T-helper 17 cell (primary cell): ENCODE measurements at places on chromosomes 7 and 10.

- peaks cover 48% of the 10 kb centered on the region for H3K27me3 ChIP-seq
- peak; percentile 35 for DNase-seq
- H3K36me3 ChIP-seq: peaks cover 2% of the 10 kb centered on the region
- H3K27ac ChIP-seq: no peak overlapping the region
- H3K4me1 ChIP-seq: peaks cover 5% of the 10 kb centered on the region
These were observed 5.1 kb upstream of the ELFN1 start for GRCh38 chr7:1664711-1665548.

DNA sequence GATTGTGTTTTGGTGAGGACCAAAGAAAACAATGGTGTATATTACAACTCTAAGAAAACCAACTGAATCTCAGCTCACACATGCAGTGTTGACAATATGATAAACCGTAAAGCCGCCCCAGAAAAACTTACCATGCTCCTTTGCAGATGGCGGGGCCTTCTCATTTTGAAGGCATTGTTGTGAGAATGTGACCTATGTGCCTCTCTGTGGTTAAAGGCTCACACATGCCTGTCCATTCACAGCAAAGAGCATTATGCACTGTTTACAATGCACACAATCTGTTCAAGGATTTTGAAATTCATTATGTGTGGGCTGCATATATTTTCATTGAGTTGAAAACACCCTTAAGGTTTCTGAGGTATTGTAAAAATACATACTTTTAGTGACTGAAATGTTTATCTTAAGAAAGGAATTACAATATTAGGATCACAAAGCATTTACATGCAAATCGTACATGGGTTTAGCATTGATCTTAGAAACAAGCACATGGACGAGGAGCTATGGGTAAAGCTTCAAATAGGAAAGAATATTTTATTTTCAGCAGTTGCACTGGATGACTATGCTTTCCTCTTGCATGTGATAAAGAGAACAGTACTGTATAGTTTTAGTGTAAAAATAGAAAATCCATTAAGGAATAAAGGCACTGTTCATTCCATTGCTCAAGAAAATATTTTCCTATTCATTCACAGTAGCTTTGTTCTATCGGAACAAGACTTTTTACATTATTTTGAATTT, 334.3 kb downstream of the ARL4A start:
- H3K36me3 ChIP-seq: no peaks in the 10 kb centered on the region
- no peaks in the 10 kb centered on the region for H3K4me1 ChIP-seq
- H3K27ac ChIP-seq: no peak overlapping the region
- H3K4me3 ChIP-seq: no peak overlapping the region
- DNase-seq: no peak

GRCh38 chr10:45379891-45380540, 6.0 kb downstream of the ALOX5 start:
- peaks cover 25% of the 10 kb centered on the region for H3K4me1 ChIP-seq
- H3K4me3 ChIP-seq: no peak overlapping the region
- DNase-seq: no peak
- H3K27me3 ChIP-seq: no peaks in the 10 kb centered on the region

- no peaks in the 10 kb centered on the region for H3K4me1 ChIP-seq
- H3K36me3 ChIP-seq: no peaks in the 10 kb centered on the region
- H3K27ac ChIP-seq: no peak overlapping the region
- H3K27me3 ChIP-seq: peaks cover 40% of the 10 kb centered on the region
- no peak for DNase-seq
These were observed 105.0 kb downstream of the VIPR2 start for GRCh38 chr7:159039716-159040115.

- no peak overlapping the region for H3K27ac ChIP-seq
- peak; percentile 81 for DNase-seq
- H3K4me1 ChIP-seq: peaks cover 10% of the 10 kb centered on the region
- peak overlapping the region; percentile 2 for H3K4me3 ChIP-seq
- peaks cover 77% of the 10 kb centered on the region for H3K27me3 ChIP-seq
These were observed 45.7 kb upstream of the RBM33 start for GRCh38 chr7:155598810-155599210.

DNA sequence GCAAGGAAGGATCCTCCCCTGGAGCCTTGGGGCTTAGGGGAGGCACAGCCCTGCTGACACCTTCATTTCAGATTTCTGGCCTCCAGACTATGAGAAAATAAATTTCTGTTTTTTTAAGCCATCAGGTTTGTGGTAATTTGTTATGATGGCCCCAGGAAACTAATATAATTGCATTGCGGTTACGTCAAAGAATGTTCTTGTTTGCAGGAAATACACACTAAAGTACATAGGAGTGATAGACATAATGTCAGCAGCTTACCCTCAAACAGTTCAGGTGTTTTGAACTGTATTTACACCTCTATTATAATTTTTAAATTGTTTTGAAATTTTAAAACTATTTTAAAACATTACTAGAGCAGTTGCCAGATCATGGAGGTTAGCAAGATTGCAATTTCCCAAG, 12.6 kb upstream of the FHIP2A start:
- no peaks in the 10 kb centered on the region for H3K36me3 ChIP-seq
- peaks cover 20% of the 10 kb centered on the region for H3K4me1 ChIP-seq
- DNase-seq: no peak
- H3K27me3 ChIP-seq: no peaks in the 10 kb centered on the region
- no peak overlapping the region for H3K4me3 ChIP-seq

DNA sequence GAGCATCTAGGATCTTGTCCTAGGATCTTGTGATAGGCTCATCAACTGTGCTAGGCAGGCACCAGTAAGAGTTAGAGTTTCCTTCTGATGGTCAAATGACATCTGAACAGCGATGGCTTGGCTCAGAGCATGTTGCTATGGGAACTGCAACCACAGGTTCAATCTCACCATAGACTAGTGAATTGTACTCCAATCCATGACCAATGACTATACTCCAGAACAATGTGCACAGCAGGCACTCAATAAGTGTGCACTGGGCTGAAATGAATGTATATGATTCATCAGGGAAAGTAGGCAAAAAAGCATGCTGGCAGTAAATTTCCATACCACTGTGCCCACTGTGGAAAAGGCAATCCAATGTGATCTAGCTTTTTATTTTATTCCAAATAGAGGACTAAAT, 163.6 kb upstream of the HPS1 start:
- H3K36me3 ChIP-seq: no peaks in the 10 kb centered on the region
- no peaks in the 10 kb centered on the region for H3K4me1 ChIP-seq
- no peak for DNase-seq

- no peaks in the 10 kb centered on the region for H3K36me3 ChIP-seq
- no peak for DNase-seq
- H3K27me3 ChIP-seq: no peaks in the 10 kb centered on the region
- H3K4me1 ChIP-seq: no peaks in the 10 kb centered on the region
These were observed 56.6 kb downstream of the TWIST1 start for GRCh38 chr7:19060761-19061259.

- no peak overlapping the region for H3K4me3 ChIP-seq
- no peak overlapping the region for H3K27ac ChIP-seq
- H3K36me3 ChIP-seq: peaks cover 2% of the 10 kb centered on the region
- peaks cover 8% of the 10 kb centered on the region for H3K4me1 ChIP-seq
These were observed 371.6 kb downstream of the RPS24 start for GRCh38 chr10:78405231-78405630.

DNA sequence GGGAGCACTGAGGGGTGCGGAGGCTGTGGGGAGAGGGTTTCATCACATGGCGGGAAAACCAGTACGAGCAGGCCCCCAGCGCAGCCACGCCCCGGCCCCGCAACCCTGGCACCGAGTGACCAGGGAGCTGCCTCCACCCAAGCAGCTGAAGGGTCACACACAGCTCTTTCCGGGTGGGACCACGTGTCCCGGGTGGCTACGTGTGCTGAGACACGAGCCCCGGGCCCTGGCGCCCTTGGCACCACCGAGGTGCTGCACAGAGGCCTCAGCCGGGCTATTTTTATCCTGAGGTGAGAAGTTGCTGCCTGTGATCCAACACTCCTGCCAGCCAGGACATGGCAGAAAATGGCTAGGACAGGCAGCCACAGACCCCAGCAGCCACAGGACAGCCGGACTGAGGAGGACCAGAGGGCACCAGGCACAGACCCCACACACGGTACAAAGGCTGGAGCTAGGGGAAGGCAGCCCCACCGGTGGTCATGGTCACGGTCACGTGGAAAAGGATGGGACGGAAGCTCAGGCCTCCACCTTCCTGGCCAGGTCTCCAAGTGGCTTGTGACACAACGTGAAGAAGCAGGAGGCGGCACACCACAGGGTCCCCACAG, 223.7 kb downstream of the MAD1L1 start:
- H3K27ac ChIP-seq: no peak overlapping the region
- peak; percentile 8 for DNase-seq
- peaks cover 14% of the 10 kb centered on the region for H3K4me1 ChIP-seq
- H3K36me3 ChIP-seq: peaks cover 5% of the 10 kb centered on the region
- no peaks in the 10 kb centered on the region for H3K27me3 ChIP-seq

GRCh38 chr7:12637819-12638592, 49.4 kb upstream of the ARL4A start:
- peak overlapping the region; percentile 94 for H3K27ac ChIP-seq
- H3K36me3 ChIP-seq: no peaks in the 10 kb centered on the region
- peaks cover 21% of the 10 kb centered on the region for H3K4me1 ChIP-seq
- no peak for DNase-seq
- peaks cover 10% of the 10 kb centered on the region for H3K27me3 ChIP-seq
- peak overlapping the region; percentile 76 for H3K4me3 ChIP-seq

DNA sequence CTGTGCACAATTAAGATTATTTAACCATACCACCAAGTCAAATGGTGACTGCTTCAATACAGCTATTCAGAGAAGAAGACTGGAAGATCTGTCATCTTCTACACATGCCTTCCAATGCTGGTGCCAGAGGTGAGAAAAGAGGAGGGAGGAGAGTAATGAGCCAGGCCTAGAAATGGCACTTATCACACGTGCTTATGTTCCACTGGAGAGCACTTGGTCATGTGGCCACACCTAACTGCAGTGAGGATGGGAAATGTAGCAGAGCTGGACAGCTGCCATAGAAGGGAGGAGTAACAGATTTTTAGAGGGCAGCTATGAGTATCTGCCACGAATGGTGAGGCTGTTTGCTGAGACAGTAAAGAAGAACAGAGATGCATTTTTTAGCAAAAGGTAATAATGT, 77.1 kb downstream of the MPLKIP start:
- peaks cover 10% of the 10 kb centered on the region for H3K36me3 ChIP-seq
- peak overlapping the region; percentile 79 for H3K27ac ChIP-seq
- no peaks in the 10 kb centered on the region for H3K27me3 ChIP-seq
- H3K4me1 ChIP-seq: peaks cover 12% of the 10 kb centered on the region
- H3K4me3 ChIP-seq: no peak overlapping the region

GRCh38 chr7:133784486-133785001, 342.6 kb upstream of the LRGUK start:
- H3K27me3 ChIP-seq: no peaks in the 10 kb centered on the region
- H3K4me1 ChIP-seq: peaks cover 3% of the 10 kb centered on the region
- no peak for DNase-seq
- H3K4me3 ChIP-seq: no peak overlapping the region
- H3K27ac ChIP-seq: no peak overlapping the region
- no peaks in the 10 kb centered on the region for H3K36me3 ChIP-seq

- peak overlapping the region; percentile 31 for H3K4me3 ChIP-seq
- peaks cover 36% of the 10 kb centered on the region for H3K4me1 ChIP-seq
- H3K27me3 ChIP-seq: no peaks in the 10 kb centered on the region
- H3K27ac ChIP-seq: no peak overlapping the region
- no peak for DNase-seq
These were observed 75.3 kb downstream of the JMJD1C start for GRCh38 chr10:63390521-63390920.

DNA sequence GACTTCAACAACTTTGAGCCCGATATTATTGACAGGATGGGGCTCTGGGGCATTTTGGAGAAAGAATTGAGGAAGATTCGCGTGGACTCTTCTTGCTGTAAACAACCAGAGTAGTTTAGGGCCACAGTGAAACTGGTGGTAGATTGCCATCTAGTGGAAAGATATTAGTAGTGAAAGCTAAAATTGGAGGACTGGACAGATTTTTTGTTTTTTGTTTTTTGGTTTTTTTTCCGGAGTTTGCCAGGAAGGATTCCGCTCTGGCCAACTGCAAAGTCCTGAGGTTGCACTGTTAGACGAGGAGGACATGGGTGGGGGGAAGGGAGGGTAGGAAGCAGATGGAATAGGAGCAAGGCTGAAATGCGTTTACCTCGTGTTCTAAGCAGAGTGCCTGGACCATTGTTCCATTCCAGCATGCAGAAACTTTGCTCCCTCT, 11.7 kb downstream of the NOBOX start:
- H3K4me1 ChIP-seq: peaks cover 15% of the 10 kb centered on the region
- H3K27ac ChIP-seq: peak overlapping the region; percentile 6
- DNase-seq: peak; percentile 8
- H3K4me3 ChIP-seq: peak overlapping the region; percentile 53
- no peaks in the 10 kb centered on the region for H3K36me3 ChIP-seq
